ENCODE measurements at places on chromosomes 11 and 22. TPM values are rescaled to one million over a fixed set of nuclear protein-coding genes. Genes with fewer than 3 reads are reported as not detected.

GRCh38 chr11:59822989-59823566 is 12.5 kb upstream of the MRPL16 start:
- peaks cover 2% of the 10 kb centered on the region for H3K27me3 ChIP-seq
- DNase-seq = no peak
- H3K4me3 ChIP-seq = no peak overlapping the region
- H3K27ac ChIP-seq = no peak overlapping the region

DNA sequence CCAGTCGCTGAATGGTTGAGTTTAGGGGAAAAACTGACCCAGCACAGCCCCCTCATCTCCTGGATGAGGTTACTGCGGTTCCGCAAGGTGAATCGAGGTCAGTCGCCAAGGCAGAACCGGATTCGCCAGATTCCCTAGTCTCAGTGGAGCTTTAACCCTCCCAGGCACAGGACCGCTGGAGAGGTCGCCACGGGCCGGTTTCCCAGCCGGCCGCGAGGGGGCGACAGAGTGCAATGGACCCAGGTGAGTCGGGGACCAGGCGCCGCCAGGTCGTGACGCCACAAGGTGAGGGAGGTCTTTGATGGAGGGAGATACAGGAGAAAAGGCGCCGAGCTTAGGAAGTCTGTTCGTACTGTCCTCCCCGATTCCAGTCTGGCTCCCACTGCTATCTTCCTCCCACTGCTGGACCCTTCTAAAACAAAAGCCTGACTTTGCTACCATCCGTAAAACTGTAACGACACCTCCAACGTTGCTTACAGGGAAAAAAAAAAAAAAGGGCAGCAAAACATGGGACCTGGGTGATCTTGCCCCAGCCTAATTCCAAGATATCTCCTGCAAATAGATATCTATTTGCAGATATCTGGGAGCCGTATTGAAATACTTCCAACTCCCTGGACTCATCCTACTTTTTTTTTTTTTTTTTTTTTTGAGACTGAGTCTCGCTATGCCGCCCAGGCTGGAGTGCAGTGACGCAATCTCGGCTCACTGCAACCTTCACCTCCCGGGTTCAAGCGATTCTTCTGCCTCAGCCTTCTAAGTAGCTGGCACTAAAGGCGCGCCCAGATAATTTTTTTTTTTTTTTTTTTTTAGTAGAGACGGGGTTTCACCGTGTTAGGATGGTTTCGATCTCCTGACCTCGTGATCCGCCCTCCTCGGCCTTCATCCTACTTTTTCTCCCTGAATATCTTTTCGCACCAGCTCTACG is 1.4 kb upstream of the GGA1 start:
- DNase-seq = peak; percentile 97
- H3K4me3 ChIP-seq = peak overlapping the region; percentile 80
- peak overlapping the region; percentile 98 for H3K27ac ChIP-seq

- peaks cover 7% of the 10 kb centered on the region for H3K27me3 ChIP-seq
- H3K4me1 ChIP-seq = no peaks in the 10 kb centered on the region
- H3K36me3 ChIP-seq = no peaks in the 10 kb centered on the region
- H3K4me3 ChIP-seq = no peak overlapping the region
- DNase-seq = no peak
- no peak overlapping the region for H3K27ac ChIP-seq
Measured at GRCh38 chr11:60699936-60700335, 524 bp downstream of the MS4A8 start.

Gene P2RX3
- not detected for total RNA-seq

Gene ENTHD1
- total RNA-seq = 0.11 TPM

GRCh38 chr11:76602431-76602861 is 68.1 kb downstream of the LRRC32 start:
- no peak overlapping the region for H3K4me3 ChIP-seq
- H3K36me3 ChIP-seq = no peaks in the 10 kb centered on the region
- H3K27ac ChIP-seq = no peak overlapping the region
- no peaks in the 10 kb centered on the region for H3K27me3 ChIP-seq

Gene HEPHL1
- total RNA-seq = not detected

DNA sequence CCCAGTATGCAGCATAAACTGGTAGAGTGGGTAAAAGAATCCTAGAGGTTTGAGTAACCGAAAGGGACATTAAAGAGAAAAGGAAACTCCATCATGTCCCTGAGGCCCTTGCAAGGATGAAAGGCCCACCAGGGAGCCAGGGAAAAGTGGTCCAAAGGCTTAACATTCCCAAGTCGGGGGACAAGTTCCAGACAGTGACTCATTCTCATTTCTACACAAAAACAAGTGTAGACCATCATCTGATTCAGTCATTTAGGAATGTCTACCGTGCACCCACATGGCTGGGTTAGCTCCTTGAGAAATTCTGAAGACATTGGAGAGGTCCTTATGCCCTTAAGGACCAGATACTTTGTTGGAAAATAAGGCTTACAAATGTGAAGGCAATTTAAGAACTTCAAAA is 4.8 kb upstream of the NOX4 start:
- no peaks in the 10 kb centered on the region for H3K4me1 ChIP-seq
- H3K4me3 ChIP-seq = no peak overlapping the region
- no peak for DNase-seq
- H3K27ac ChIP-seq = no peak overlapping the region
- peaks cover 11% of the 10 kb centered on the region for H3K27me3 ChIP-seq
- no peaks in the 10 kb centered on the region for H3K36me3 ChIP-seq

Gene BATF2
- 1.2 TPM for total RNA-seq

Gene VSIG2
- total RNA-seq = 0.34 TPM

Gene SNU13
- total RNA-seq = 150 TPM

Gene HORMAD2
- not detected for total RNA-seq

- H3K4me3 ChIP-seq = peak overlapping the region; percentile 84
- no peak for DNase-seq
- peaks cover 19% of the 10 kb centered on the region for H3K4me1 ChIP-seq
Measured at GRCh38 chr11:14518820-14519219, 1.4 kb downstream of the PSMA1 start.

DNA sequence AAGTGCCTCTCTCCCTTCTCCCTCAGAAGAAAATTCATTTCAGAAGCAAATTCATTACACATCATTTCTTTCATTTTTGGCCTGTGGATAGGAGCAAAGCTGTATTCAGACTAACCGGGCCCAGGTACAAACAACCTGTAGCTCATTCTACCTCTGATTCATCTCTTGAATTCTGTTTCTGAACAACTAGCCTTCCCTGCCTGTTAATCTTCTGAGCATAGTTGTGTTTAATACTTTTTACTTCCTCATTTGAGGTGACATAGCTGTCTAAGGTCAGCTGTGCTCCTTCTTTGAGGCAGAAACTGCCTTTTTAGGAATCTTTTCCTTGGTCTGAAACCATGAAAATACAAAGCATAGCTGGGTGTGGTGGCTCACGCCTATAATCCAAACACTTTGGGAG is 12.6 kb upstream of the IL18BP start:
- no peak for DNase-seq
- no peaks in the 10 kb centered on the region for H3K27me3 ChIP-seq
- H3K36me3 ChIP-seq = peaks cover 6% of the 10 kb centered on the region
- H3K27ac ChIP-seq = no peak overlapping the region
- H3K4me1 ChIP-seq = peaks cover 5% of the 10 kb centered on the region

DNA sequence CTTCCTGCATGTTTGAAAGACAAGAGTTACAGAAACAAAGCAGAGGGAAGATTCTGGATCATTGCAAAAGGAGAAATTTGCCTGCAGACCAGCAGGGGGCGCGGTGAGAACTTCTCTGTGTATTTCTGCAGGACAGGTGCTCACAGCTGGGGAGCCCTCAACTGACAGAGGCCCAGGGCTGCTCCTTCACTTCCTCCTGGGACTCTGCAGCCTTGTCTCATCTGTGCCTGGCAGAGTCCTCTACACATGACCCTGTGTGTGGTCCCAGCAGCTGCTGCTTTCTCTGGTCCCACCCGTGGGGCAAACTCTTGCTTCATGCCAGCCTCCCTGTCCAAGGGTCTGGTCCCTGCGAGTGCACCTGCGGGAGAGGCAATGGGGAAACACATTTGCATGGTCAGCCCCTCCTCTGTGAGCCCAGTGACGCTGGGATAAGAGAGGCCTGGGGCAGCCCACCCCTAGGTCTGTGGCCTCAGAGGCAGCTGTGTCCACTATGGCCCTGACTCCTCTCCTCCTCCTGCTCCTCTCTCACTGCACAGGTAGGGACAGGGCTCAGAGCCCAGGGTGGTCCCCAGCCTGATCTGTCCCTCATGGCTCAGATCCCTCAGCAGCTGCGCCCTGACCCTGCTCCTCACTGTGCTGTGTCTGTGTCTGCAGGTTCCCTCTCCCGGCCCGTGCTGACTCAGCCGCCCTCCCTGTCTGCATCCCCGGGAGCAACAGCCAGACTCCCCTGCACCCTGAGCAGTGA is 43.2 kb upstream of the VPREB1 start:
- H3K27ac ChIP-seq = no peak overlapping the region
- H3K36me3 ChIP-seq = no peaks in the 10 kb centered on the region
- no peak overlapping the region for H3K4me3 ChIP-seq
- peaks cover 9% of the 10 kb centered on the region for H3K27me3 ChIP-seq

GRCh38 chr11:134565343-134565891 is 153.4 kb upstream of the B3GAT1 start:
- no peak overlapping the region for H3K27ac ChIP-seq
- no peak for DNase-seq
- H3K4me3 ChIP-seq = no peak overlapping the region
- H3K4me1 ChIP-seq = no peaks in the 10 kb centered on the region
- no peaks in the 10 kb centered on the region for H3K36me3 ChIP-seq

Gene BBOX1
- not detected for total RNA-seq

DNA sequence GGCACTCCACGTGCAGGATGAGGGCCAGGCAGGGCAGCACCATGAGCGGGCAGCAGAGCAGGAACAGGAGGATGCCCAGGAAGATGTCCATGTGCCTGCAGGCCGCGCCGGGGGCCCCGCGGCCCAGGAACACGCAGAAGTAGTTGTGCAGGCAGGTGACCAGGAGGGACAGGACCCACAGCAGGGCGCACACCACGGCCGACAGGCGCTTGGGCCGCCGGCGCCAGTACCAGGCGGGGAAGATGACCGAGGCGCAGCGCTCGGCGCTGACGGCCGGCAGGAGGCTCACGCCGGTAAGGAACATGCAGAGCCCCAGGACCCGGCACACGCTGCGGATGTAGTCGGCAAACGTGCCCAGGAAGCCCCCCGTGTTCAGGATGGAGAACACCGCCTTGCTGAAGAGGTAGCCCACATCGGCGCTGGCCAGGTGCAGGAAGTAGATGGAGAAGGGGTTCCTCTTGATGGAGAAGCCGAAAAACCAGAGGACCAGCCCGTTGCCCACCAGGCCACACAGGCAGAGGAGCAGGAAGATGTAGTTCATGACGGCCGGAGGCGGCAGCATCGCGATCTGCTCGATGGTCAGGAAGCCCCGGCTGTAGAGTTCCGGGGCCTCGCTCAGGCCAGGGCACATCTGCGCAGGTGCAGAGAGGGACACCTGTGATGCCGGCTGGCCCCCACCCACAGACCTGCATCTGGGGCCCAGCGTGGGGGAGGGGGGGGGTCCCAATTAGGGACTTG is 7.2 kb downstream of the MRGPRF start:
- DNase-seq = peak; percentile 22
- H3K36me3 ChIP-seq = no peaks in the 10 kb centered on the region
- H3K4me3 ChIP-seq = no peak overlapping the region

DNA sequence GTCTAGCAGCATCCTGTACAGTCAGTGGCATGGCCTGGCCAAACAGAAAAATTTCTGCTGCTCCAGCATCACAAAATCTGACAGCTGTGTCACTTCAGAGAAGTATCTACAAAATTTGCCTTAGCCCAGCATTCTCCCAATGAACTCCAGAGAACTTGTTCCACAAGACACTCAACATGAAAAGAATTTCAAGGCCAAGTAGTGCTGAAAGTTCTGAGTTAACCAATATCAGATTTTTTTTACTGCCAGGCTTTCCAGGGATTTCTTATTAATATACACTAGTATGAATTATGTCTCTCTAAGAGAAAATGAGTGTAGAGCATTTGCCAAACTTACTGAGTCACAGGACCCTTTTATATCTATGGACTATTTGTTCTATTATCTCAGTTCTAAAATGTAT is 68.8 kb downstream of the OR5AK2 start:
- no peaks in the 10 kb centered on the region for H3K36me3 ChIP-seq
- no peak overlapping the region for H3K27ac ChIP-seq
- H3K27me3 ChIP-seq = no peaks in the 10 kb centered on the region
- H3K4me1 ChIP-seq = no peaks in the 10 kb centered on the region
- H3K4me3 ChIP-seq = no peak overlapping the region
- no peak for DNase-seq

DNA sequence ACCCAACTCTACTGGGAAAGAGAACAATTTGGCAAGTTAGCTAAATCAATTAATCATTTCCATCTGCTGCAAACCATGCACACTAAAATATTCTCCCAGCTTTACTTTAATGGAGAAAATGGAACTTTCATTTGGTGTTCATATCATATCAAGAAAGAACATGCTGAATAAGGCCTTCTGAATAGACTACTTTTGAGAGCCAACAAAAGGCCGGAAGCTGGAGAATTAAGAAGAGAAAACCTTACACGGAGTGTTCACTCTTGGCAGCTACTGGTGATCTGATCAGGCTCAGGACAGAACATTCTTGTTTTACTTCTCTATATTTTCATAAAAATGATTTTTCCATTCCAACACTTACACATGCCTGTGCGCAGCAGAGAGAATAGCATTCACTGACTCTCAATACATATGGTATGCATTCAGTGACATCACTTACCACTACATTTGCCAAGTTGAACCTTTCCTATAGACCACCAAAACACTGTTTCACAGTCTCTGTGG is 165.3 kb downstream of the TTC28 start:
- peaks cover 22% of the 10 kb centered on the region for H3K27me3 ChIP-seq
- H3K36me3 ChIP-seq = no peaks in the 10 kb centered on the region
- H3K4me3 ChIP-seq = no peak overlapping the region
- no peaks in the 10 kb centered on the region for H3K4me1 ChIP-seq
- no peak overlapping the region for H3K27ac ChIP-seq
- DNase-seq = no peak

Gene OR2AG2
- total RNA-seq = not detected

- H3K4me1 ChIP-seq = peaks cover 5% of the 10 kb centered on the region
- H3K27ac ChIP-seq = no peak overlapping the region
- no peak for DNase-seq
Measured at GRCh38 chr11:128394431-128395089, 192.8 kb downstream of the ETS1 start.

Gene MRGPRF
- not detected for total RNA-seq

- no peaks in the 10 kb centered on the region for H3K36me3 ChIP-seq
- no peak overlapping the region for H3K27ac ChIP-seq
Measured at GRCh38 chr11:36041988-36042611, 98.2 kb downstream of the LDLRAD3 start.

Gene PPP2R5B
- 22.3 TPM for total RNA-seq

Gene DMC1
- total RNA-seq = 13.2 TPM

Gene MPST
- 23.4 TPM for total RNA-seq
